ENCODE measurements at places on chromosomes 3 and 15.

- no peak for DNase-seq
Measured at GRCh38 chr15:70583006-70583405, 180.4 kb downstream of the UACA start.

DNA sequence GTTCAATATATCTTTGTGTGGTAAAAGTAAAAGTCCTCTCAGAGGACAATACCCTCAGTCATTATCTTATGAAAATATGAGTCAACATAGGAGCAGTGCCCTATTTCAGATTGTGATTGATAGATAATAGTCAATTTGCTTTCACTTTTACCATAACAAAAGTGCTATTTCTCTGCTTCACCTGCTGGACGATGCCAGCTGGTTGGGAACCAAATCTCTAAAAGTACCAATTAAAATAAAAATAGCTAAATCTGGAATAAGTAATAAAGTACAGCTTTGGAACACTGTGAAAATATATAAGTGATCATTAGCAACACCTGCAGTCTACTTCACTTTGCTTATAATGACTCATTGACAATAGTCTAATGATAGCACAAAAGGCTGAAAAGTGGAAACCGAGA is 390.3 kb upstream of the AGTR1 start:
- DNase-seq = no peak

DNA sequence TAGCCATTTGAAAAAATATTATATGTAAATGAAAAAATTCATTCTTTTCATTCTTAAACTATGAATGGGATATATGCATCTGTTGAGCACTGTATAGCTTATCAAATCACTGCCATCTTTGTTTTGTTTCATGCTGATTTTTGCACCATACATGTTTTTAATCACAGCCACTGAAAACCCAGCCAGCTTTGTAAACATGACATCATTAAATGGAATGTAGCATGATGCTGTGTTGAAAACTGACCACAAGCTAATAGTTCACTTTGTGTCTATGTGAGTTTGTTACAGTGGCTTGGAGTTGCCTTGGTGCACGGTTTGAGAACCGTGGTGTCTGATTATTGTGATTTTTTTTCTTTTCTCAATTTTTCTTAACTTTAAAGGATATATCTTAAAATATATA is 75.7 kb downstream of the GMPS start:
- DNase-seq = no peak

DNA sequence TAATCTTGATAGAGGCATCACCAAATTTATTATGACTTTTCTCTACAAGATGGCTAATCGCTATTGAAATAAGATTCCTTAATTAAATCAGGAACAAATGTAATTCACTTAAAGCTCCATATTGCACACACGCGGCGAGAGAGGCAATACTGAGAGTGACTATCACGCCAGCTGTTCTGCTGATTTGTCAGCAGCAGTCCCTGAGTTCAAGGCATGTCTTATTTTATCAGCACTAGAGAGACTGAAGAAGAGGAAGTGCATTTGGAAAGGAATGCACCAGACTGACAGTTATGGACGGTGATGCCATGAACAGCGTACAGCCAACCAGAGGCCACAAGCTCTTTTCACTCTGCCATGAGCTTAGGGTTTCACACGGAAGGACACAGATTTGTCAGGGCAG is 83.6 kb upstream of the SLCO3A1 start:
- no peak for DNase-seq

- no peak for DNase-seq
Measured at GRCh38 chr3:188470508-188471130, 316.7 kb downstream of the LPP start.

DNA sequence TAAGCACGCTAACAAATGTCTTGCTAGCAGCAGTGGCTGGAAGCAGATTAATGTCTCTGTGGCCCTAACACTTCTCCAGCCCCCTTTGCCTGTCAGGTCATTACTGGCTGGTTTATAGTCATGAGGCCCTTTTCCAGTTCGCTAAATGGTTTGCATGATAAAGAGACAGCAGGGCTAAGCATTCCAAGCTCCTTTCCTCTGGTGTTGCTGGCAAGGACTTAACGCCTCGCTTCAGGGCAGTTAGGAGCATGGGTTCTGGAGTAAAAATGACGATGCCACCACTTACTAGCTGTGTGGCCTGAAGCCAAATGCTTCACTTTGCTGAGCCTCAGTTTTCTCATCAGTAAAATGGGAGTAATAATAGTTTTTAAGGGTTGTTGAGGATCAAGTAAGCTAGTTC is 185.9 kb downstream of the MEGF11 start:
- DNase-seq = no peak

GRCh38 chr15:47384341-47384740 is 333.0 kb upstream of the SEMA6D start:
- DNase-seq = no peak

DNA sequence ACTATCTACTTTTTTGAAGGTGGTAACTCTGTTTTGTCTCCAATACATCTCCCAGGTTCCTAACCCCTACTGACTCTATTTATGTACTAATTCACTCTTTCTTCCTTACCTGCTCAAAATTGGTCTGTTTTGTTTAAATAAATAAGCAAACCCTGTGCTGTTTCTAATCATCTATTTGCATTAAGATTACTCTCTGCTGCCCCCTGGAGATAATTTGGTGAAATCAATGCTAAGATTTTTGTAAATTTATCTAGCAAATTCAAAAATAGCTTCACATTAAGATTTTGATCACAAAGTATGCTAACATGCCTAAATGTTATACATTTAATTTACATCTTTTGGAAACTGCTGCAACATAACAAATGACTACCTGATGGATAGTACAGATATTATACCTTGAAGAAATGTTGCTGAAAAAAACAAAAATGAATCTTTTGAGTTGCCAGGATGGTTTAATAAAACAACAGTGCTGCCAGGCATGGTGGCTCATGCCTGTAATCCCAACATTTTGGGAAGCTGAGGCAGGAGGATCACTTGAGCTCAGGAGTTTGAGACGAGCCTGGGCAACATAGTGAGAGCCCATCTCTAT is 4.4 kb upstream of the CD200R1 start:
- peak; percentile 36 for DNase-seq

DNA sequence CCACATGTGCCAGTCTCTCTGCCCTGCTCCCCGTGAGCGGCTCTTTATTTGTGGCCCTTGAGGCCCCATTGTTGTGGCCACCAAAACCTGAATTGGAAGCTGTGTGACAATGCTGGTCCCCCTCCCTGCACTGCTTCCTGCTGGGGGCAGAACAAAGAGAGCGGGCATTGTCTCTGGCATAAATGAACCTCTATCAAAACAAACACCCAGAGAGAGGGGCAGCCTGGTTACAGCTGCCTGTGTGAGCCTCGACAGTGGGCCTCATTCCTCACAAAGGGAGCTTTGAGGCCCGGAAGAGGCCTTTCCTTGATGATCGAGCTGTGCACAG is 152.9 kb downstream of the IGF1R start:
- no peak for DNase-seq

Measured in NCI-H1436 treated with DMSO at 0.1 percent for 48 hours (cell line).